ENCODE measurements at places on chromosomes 3 and 15.

GRCh38 chr3:138434875-138435772 is 708 bp downstream of the ESYT3 start:
- no peak for DNase-seq

DNA sequence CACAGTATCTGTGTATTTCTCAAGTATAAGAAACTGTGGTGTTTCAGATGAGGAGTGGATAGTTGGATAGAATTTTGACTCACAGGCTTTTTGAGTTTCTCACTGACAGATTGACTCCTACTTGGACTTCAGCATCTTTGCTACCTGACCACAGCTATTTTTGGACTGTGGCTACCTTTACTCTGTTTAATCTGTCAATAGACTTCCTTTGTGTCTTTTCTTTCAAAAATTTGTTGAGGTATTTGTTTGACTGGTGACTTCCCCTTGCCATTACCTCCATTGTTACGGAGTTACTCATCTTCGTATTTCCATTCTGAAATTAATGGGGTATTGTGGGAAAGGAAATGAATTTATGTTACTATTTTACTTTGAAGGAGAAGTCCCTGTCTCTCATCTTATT is 123.8 kb downstream of the AGBL1 start:
- DNase-seq = no peak

GRCh38 chr3:61736506-61736905 is 175.1 kb downstream of the PTPRG start:
- DNase-seq = no peak

DNA sequence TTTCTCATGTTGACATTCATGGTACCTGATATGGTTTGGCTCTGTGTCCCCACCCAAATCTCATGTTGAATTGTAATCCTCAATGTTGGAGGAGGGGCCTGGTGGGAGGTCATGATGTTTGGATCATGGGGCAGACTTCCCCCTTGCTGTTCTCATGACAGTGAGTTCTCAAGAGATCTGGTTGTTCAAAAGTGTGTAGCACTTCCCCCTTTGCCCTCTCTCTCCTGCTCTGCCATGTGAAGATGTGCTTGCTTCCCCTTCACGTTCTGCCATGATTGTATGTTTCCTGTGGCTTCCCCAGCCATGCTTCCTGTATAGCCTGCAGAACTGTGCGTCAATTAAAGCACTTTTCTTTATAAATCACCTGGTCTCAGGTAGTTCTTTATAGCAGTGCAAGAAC is 3.3 kb upstream of the UBL7 start:
- DNase-seq = no peak

DNA sequence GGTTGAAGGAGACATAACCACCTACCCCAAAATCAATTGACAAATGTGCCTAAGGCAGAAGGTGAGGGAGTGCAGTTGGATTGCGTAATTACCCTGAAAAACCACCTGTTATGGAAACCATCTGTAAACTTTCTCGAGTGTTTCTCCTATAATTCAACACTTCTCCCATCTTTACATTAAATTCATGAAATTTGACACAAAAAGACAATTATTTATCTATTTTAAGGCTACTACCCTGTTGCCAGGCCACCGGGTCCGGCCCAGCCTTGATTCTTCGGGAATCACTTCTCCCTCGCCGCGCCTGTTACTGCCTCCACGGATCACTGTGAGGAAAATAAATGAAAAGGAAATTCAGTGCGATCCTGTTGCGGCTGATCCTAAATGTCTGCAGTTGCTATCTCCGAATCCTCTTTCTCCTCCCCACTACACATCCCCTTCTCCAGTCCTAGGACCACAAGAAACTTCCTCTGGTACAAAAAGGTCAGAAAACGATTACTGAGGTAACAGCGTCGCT is 646 bp downstream of the IQCB1 start:
- no peak for DNase-seq

DNA sequence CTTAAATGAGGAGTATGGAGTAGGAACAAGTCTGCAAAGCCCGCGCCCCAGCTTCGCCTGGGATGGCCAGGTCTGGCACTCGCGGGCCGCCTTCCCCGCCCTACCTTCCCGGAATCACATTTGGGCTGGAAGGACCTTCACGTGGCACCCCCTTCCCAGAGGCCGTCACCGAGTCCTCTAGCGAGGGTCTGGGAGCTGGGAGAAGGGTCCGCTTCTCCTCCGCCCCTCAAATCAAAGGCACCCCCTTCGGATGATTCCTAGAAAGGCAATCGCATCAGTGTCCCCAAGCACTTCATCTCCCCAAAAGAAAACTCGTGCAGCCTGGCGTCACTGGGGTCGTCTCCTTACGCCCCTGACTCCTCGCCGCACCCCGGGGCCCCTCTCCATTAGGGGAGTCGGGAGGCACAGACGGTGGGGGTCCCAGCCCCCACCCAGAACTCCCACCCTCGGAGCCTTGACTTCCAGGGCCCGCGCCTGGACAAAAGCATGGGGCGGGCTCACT is 380 bp downstream of the MYLK start:
- DNase-seq = peak; percentile 15

DNA sequence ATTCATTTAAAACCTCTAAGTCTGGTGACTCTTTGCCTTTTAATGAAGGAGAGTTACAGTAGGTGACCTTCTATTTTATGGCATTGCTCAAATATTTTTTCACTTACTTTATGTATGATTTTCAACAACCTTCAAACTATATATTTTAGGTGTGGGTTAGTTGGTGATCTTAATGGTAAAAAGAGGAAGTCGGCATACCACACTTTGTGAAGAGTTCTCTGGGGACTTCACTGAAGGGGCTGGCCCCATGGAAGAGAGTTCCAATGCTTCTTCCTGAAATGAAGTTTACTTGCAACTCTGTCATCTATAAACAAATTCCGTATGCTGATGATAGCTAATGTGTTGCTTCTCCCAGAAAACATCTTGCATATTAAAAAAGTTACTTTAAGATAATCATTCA is 647.0 kb upstream of the SGO1 start:
- DNase-seq = no peak

GRCh38 chr15:59190291-59190690 is 16.4 kb upstream of the LDHAL6B start:
- no peak for DNase-seq

All from A673 (cell line).